ENCODE measurements at places on chromosomes 13 and 19.

DNA sequence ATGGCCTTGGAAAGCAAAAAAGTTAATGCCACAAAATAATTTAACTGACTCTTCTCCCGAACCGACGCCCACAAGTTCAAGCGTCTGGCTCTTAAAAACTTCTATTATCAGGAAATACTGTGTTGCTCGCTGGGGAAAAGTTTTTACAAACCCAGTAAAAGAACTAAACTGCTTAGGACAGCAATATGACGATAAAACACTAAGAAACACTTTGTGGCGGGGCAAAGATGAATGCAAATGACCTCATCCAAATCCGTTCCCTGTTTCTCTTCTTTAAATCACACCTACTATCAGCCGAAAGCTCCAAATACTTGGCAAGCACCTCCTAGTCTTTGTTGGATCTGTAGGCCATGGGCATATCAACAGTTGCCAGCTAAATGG lies 4.9 kb downstream of the SIGLEC11 start:
- no peak for DNase-seq

GRCh38 chr13:58907347-58907746 lies 1256.4 kb downstream of the DIAPH3 start:
- no peak for DNase-seq

GRCh38 chr19:35288331-35288730 lies 3.6 kb upstream of the MAG start:
- DNase-seq, result no peak

DNA sequence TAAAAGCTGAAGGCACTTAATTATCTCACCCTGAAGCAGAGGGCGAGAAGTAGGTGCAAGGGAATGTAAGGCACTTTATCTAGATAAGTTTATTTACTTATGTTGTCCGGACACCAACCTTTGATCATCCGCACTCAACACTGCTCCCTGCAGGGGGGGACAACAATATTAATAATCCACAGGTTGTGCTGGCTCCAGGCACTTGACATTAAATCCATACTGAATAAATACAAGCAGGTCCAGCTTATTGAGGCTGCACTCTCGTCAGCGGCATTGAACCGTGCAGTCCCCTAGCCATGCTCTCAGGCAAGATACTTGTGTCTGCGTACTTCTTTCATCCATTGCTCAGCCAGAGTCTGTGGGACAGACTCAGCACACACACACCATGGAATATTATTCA lies 374.5 kb upstream of the NBEA start:
- DNase-seq, result no peak

DNA sequence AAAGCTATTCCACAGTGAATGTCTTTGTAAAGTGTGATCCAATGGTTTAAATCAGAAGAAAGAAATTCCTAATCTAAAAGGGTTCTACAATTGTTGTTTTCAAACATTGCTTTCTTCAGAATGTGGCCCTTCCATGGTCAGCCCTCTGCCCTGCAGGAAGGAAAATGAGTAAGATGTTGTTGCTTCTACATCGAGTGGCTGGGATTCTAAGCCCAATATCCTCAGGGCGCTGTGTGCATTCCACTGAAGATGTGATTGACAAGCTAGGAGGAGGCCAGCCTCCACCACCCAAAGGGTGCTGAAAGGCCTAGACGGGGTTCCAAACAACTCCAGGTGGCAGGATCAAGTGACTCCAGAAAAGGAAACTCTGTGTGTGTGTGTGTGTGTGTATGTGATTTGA lies 316.9 kb upstream of the TSHZ3 start:
- no peak for DNase-seq

DNA sequence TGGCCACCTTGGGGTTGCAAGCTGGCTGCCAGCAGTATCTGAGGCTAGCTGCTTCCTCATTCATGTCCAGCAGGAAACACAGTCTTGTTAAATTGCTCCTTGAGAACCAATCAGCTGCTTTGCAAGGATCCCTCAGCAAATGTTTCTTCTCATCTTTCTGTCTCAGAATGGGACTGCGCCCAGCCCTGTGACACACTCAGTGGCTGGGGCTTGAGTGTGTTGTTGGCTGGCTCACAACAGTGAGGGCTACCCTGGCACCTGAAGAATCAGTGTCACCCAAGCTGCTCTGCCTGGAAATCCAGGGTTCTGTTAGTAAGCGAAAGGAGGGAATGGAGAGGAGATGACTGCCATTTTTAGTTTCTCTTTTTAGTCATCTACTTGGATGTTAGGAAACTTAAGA lies 317.2 kb downstream of the DCT start:
- DNase-seq, result no peak

DNA sequence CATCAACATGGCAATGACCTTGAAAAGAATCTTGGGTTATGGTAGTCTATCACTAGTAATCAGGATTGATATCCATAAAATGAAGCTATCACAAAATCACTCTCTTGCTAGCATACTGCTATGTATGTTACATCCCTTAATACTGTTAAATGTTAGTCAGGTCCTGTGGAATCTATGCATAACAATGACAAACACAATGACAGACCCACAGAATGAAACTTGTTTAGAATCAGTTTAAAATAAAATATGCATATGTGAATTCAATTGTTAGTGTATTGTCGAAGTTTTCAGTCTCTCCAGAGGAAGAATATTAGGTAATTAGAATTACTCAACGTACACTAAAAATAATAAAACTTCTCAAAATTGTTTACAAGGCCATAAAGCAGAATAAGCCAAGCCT lies 137.6 kb downstream of the DACH1 start:
- no peak for DNase-seq

DNA sequence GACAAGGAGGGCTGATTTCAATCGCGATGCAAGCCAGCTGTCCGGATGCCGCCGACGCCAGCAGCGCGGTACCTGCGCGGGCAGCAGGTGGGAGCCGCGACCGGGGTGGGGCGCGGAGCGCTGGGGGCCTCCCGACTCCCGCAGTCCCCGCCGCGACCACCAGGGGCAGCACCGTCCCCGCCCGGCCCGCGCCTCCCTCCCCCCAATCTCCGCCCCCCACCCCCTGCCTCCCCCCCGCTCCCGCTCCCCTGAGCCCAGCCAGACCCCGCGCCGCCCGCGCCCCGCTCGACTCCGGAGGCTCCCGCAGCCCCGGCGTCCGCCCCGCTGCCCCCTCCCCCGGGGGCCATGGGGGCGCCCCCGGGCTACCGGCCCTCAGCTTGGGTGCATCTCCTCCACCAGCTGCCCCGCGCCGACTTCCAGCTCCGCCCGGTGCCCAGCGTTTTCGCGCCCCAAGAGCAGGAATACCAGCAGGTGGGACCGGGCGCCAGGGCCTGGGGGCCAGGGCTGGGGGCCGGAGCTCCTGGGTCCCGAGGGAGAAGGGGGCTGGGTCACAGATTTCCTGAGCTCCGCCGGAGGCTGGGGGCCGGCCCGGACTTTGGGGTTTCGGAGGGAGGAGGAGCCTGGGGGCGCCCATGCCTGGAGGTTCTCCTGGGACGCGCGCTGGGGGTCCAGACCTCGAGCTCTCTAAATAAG lies at the start of gene TTYH1:
TSS of gene TTYH1 (plus strand) at position 257 of the 693 bp plus-strand sequence. CDS start at position 346, 89 bp downstream.
- DNase-seq, result no peak

DNA sequence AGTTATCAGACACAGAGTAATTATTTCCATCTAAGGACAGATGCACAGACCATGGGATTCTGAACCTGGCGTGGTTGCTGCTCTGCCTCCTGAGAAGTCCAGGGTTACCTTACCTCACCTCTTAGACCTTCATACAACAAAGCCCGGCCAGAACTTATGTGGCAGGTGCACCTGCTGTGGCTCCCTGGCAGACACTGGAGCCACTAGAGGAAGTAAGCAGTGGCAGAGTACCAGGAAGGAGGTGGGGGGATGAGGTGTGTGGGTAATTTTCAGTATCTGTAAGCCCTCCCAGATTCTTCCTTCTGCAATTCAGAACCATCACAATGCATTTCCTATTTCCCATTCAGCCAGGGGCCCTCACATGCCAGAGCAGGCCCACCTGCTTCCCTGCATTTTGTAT lies 106.1 kb upstream of the DOCK9 start:
- no peak for DNase-seq

- DNase-seq, result peak; percentile 9
Observed at GRCh38 chr19:53772943-53773342, 51.2 kb downstream of the NLRP12 start.

DNA sequence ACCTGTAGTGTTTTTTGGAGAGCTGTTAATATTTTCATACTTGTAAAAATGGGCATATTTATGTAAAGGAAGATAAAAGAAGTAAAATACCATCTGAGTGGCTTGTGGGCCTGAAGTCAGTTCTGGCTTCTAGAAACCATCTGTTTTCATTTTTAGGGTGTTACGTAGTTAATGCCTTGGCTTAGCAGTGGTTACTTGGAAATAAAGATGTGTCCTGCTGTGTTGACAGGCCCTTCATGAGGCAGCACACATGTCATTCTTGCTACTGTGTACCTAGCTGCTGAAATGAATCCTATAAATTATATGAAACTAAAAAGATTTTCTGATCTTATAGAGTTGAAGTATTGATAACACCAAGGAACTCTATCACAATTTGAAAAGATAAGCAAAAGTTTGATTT lies 16.0 kb downstream of the ILF3 start:
- no peak for DNase-seq

GRCh38 chr13:97301382-97302095 lies 79.4 kb downstream of the MBNL2 start:
- DNase-seq, result no peak

DNA sequence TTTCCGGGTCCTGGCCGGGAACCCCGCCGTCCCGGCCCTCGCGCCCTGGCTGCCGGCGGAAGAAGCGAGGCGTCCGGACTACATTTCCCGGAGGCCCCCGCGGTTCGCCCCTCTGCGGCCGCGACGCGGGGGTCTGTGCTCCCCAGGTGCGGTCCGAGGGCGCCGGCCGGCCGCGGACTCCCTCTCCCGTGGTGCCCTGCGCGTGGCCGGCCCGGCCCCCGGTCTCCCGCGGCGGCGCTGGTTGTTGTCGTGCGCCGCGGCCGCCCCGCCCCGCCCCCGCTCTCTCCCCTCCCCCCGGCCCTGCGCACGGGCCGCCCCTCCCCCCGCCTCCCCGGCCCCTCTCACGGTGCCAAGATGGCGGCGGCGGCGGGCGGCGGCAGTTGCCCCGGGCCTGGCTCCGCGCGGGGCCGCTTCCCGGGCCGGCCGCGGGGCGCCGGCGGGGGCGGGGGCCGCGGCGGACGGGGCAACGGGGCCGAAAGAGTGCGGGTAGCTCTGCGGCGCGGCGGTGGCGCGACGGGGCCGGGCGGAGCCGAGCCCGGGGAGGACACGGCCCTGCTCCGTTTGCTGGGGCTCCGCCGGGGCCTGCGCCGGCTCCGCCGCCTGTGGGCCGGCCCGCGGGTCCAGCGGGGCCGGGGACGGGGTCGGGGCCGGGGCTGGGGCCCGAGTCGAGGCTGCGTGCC lies at the start of gene KMT2B:
TSS of gene KMT2B (plus strand) at position 339 of the 680 bp plus-strand sequence. CDS start at position 355, 16 bp downstream.
- DNase-seq, result no peak

DNA sequence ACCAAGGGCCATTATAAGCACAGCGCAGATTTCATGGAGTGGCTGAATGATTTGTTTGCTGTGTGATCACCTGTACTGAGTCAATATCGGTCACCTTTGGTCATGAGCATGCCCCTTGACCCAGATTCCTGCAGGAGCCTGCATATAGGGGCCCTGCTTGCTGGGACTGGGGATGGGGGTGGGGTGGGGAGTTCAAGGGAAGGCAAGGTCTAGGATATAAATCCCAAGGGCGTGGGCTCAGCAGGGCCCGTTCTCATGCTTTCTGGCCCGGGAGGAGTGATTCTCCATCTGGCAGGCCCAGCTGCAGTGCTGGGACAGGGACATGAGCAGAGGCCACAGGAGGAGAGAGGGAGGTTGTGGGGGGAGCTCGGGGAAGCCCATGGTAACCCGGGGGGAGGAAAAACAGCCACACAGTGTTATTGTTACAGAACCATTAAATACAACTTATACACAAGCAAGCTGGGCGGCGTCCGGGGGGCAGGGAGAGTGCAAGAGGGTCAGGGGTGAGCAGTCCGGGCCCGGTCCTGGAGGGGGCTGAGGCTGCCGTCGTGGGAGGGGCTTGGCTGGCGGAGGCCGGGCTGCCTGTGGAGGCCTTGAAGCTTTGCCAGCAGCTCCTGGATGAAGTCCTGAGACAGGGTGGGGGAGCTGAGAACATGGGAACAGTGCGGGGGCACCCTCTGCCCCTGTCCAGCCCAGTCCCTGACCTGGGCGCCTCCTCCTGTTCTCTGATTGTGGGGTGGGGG lies 5.2 kb downstream of the PPP1R14A start:
- DNase-seq, result peak; percentile 61

GRCh38 chr13:94057618-94058186 lies 421.8 kb downstream of the DCT start:
- DNase-seq, result no peak

DNA sequence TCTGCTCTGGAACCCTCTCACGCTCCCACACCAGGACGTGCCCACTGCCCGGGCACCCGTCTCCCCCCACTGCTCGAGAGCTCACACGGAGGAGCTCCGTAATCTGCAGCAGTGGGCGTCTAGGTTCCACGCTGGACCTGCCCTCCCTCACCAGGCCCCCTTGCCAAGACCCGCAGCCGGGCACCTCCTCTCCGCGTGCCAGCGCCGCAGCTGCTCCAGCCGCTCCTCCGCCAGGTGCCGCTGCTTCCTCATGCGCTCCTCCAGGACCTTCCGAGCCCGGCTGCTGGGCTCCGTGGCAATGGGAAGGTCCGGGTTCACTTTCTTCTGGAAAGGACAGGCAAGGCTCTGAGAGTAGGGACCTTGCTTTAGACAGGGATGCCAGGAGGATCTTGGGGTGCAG lies 35.0 kb upstream of the MATK start:
- no peak for DNase-seq

DNA sequence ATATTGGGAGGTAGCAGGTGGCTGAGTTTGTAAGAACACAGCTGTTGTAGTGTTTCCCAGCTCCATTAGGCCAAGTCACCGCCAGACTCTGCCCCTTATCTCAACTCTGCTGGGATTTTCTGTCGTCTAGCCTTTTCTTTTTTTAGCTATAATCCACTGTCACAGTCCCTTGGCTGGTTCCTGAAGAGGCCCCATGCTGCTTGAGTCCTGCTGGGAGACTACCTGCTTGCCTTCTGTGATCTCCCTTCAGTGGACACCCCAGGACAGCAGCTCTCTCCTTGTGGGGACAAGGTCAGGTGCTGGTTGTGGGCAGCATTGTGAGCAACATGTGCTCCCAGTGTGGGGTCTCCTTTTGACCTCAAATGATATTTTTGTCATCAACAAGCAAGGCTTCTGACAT lies 195.0 kb upstream of the ATXN8OS start:
- DNase-seq, result no peak

DNA sequence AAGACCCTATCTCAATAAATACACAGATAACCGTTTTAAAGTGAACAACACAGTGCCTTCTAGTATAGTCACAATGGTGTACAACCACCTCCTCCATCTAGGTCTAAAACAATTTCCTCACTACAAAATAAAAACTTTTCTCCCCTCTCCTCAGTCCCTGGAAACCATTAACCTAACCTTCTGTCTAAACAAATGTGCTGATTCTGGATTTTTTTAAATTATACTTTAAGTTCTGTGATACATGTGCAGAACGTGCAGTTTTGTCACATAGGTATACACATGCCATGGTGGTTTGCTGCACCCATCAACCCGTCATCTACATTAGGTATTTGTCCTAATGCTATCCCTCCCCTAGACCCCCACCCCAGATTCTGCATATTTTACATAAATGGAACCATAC lies 9.8 kb upstream of the ZBTB45 start:
- DNase-seq, result no peak

DNA sequence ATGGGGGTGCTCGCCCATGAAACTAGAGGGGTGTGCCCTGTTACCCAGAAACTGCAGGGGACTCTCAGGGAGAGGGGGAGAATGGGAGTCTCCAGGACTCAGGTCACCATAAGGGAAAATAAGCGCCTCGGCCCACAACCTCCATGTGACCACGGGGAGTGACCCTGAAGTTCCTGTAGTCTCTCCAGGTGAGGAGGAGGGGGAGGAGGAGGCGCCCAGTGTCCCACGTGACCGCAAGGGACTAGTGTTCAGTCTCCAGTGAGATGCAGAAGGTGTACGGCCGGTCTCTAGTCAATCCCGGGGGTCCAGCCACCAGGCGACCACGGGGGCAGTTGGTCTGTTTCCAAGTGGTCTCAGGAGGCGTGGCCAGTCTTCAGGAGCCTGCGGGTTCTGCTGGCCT lies 16.0 kb downstream of the TM6SF2 start:
- no peak for DNase-seq
